Activated CD4-positive, alpha-beta T cell treated with anti-CD3 and anti-CD28 coated beads, Interleukin-2, amount 50 U/mL, for 24 hours (primary cell): ENCODE measurements at places on chromosomes 12 and 14.

DNA sequence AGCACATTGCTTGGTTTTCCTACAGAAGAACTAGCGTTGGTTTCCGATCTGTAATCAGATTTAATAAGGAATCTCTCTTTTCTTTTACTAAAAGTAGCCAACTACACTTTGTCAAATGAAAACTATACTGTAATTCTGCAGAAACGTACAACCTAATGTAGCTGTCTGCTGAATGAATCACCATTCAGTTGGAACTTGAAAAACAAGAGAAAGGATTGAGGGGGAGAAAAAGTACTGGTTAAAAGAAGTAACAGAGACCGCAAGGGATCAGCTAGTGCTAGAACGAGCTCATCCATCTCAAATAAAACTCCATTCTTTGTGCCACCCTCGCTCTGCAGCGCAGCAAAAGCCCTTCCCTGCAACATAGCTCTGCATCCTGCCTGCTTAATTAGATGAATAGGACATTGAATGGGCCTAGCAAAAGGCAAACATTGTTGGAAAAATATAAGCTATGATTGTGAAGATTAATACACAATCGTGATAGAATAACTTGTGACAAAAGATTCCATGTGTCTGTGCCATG is 2.6 kb downstream of the GARIN2 start:
- DNase-seq = no peak

- DNase-seq = no peak
These were observed 280.2 kb downstream of the CACNA1C start for GRCh38 chr12:2332947-2333346.

GRCh38 chr12:48001505-48002413 is 2.5 kb downstream of the COL2A1 start:
- no peak for DNase-seq

DNA sequence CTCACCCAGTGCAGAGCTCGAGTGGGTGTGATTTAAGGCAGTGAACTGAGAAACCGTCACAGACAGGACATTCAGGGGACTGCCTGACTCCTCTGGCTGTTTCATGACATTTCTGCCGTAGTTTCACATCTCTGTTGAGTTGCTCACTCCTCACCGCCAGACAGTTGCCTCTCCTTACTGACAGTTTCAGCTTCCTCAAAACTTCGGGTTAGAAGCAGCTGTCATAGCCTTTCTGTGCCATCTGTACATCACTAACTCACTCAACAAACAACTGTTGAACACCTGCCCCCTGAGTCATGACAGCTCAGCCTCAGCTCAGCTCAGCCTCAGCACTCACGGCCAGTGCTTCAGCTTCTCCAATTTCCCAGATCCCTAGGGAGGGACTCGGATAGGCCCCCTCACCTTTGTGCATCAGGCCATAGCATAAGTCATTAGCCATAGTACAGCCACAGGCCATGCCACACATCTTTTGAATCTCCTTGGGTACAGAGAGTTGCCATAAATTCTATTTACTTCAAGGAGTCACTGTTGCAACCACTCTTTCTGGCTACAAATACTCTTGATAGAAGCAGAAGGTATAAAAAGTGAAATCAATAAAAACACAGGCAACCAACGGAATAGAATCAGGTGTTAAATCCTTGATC is 6.2 kb upstream of the SLC15A4 start:
- no peak for DNase-seq

DNA sequence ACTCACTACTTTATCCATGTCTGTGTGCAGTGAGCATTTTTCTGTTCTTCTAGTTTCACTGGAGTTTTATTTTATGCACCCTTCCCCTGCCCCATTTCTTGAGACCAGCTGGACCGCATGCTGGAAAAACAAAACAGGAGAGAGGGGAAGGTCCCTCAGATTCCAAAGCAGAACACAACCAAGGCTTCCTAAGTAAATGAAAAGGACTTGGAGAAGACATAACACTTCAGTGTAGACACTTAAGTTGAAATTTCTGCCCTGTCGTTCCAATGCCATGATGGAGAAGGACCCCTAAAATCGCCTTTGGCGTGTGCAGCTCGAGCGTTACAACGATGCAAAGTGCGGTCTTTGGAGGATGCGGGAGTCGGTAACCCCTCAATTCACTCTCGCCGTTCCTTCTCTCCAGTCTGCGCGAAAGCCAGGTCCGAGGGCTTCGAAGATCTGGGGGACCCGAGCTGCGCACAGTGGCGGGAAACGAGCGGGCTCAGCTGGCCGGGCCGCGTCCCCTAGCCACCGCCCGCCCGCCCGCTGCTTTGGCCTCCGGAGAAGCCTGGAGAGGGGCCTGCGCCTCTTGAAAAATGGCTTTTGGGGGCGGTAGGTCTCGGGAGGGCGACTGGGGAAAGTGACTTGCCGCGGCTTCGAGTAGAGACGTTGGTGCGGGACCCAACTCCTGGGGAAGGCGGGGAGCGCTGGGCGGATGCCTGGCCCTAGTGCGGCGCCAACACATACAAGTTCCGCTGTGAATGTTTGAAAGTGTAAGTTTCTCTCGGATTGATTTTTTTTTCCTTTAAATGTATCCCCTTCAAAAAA is 11.2 kb upstream of the HOXC13 start:
- no peak for DNase-seq

DNA sequence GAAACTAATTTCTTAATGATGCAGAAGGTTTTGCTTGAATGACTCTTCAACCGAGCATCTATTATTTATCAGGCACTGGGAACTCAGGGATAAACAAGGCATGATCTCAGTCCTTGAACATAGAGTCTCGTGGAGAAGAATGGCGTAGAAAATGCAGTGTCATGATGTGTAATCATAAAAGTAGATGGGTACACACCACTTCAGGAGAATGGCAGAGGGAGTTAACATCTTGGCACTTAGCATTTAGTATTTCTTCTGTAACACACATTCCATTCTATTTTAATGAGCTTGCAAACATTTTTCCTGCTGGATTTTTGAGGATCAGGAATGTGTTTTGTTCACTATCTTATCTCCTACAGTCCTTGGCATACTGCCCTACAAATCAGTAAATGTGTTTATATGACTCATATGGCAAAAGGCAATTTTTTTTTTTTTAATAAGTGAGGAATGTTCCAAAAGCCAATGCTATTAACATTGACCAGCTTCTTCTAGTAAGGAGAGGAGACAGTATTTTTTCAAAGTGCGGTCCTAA is 3.8 kb downstream of the TXNRD1 start:
- DNase-seq = no peak

DNA sequence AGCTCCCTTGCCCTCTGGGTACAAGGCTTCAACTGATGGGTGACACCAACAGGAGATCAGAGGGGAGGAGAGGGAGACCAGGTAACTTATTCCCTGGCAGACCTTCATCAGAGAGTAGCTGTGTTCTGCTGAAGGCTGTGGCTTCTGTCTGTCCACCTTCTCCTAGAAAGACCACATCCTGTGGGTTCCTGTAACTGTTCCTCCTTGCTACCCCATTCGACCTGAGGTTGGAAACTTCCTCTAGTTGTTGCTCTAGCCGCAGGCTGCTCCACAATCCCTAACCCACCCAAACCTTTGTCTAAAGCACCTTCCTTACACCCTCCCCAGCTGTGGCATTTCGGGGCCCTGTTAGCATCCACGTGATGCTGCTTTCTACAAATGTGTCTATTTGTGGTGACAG is 454.2 kb downstream of the DPF3 start:
- DNase-seq = no peak

GRCh38 chr14:32507029-32507984 is 178.2 kb downstream of the AKAP6 start:
- no peak for DNase-seq
